ENCODE measurements at places on chromosomes 7 and 10. TPM values are rescaled to one million over a fixed set of nuclear protein-coding genes. Genes with fewer than 3 reads are reported as not detected.

The GPER1 gene
- 11.1 TPM for total RNA-seq

The TWIST1 gene
- total RNA-seq: 14.7 TPM

The UCN3 gene
- total RNA-seq: not detected

GRCh38 chr7:139943401-139943800 lies 114.3 kb downstream of the TBXAS1 start:
- no peak for DNase-seq

DNA sequence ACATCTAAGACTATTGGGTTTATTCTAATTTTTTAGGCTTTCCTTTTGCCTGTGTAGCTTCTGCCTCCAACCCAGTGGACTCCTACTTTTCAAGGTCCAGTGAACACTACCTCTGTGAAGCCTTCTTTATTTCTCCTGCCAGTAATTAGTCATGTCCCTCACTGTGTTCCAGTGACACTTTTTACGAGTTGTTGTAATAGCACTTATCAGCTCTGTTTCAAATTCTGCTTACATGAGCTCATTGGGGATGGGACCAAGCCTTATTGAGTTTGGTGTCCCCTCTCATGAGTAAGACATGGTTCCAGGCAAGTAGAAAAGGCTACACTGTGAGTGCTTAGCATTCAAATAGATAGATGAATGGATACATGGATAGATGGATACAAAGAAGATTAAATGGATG lies 184.6 kb downstream of the HIBADH start:
- no peak for DNase-seq

GRCh38 chr7:80272560-80273239 lies 138.1 kb downstream of the GNAI1 start:
- DNase-seq: no peak

DNA sequence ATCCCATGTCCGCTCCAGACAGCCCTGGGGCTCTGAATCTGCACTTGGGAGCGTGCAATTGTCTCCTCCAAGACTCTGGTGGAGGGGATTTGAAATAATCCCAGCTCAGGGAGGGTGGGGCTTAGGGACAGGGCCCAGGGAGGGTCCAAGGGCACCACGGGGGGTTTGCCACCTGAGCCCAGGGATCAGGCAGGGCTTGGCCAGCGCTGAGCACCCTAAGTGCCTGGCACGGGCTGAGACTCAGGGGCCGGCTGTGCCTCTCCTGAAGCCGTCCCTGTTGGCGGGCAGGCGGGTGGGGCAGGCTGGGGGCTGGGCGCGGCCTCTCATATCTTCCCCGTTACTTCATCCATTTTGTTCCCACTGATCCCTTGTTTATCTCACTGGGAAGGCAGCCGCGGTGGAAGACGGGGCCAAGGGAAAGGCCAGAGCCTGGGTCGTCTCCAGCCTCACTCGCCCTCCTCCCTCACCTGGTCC lies 41.8 kb upstream of the ELN start:
- no peak for DNase-seq

DNA sequence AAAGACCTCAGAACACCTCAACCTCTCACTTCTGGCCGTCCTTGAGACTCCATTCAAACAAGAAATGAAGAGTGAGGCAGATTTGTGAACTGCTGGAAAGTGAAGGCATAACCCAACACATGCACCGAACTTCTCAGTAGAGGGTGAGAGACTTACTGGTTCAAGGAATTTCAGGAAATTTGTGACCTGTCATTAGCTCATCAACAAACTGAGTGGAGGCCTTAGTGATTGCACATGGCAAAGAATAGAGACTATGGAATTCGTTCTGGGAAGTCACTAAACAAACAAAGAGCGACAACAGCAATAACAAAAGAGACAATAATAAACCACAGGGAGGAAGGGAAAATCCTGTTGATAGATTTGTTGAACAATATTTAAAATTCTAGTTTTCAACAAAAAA lies 125.0 kb upstream of the AKR1E2 start:
- DNase-seq: no peak

GRCh38 chr7:46695051-46695708 lies 774.1 kb upstream of the IGFBP3 start:
- DNase-seq: no peak

GRCh38 chr10:74213571-74214162 lies 62.6 kb downstream of the ADK start:
- no peak for DNase-seq

DNA sequence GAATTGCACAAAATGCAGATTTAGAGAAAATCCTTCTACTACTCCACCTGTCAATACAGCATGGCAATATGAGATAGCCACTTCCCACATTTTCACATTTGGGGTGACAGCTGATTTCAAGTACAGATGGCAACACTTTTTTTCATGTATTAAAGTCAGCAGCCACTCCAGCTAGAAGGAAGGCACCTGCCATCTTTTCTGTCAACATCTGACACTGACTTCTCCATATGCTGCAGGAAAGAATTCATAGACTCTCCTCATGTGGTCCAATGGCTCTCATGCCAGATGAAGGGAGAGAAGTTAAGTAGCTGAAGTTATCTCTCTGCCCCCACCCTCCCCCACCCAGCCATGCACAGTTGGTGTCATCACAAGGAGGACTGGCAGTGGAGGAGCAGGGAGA lies 912.0 kb downstream of the SORCS1 start:
- DNase-seq: no peak
